ENCODE measurements at places on chromosomes 5 and 9.

- no peak for DNase-seq
These were observed 140.6 kb upstream of the KLF4 start for GRCh38 chr9:107630156-107630555.

DNA sequence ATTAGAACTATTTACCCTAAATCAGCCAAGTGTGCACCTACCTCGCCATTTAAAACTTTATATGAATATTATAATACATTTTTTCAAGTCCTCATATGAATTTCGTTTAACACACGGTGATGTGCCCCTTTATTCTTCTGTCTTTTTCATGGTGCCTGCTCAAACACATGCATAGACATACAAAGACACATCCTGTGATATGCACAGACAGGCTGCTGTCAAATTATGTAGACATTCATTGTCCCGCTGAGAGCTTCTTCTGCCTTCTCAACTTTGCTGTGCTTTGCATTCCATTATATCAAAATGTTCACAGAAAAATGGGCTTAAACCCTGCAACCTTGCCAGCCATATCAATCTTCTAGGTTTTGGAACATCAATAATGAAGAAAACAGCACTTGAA is 193.8 kb downstream of the NTRK2 start:
- DNase-seq, result no peak

DNA sequence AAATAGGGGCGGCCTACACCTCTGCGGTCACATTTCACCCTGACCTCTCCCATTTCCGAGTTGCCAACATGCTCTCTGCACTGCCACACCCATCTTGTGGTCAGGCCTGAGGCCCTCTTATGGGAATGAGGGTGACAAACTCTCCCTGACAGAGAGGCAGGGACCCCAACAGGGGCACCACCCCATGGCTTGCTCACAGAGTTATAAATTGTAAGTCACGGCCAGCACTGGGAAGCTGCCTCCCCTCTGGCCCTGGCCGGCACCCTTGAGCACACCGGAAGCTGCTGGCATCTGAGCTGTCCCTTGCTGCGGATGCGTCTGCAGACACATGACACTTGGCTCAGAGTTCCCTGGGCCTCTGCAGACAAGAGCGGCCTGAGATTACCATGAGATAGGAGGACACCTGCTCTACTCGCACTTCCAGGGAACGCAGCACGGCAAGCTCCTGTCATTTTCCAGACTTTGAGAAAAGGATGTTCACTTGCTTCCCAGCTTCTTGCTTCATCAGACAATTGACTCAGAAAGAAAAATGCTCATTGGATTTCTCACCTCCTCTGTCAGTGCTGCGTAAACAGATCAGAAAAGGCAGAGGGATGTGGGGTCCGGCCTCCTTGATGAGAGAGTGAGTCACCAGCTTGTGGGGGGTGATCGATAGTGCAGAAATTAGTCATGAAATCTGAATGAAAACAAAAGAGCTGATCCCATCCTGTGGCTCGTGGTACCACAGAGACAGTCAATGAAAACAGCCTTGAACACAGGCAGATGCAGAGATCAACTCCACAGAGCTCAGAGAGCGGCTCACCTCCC is 269.8 kb downstream of the SYK start:
- DNase-seq, result no peak

DNA sequence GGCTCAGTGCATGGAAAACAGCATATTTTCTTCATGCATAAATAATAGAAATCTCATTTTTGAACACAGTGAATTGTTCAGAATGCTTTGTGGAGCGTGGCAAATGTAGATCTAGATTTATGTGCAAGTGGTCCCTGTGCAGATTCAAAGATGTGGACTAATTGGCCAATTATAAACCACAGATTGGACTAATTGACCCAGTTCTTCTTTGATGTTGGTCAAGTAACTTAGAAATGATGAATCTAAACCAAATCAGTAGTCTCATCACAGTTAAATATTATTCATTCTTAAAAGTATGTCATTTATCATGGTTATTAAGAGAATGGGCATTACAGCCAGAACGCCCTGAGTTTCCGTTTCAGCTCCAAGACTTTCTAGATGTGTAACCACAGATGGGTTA is 11.7 kb upstream of the PDE4D start:
- DNase-seq, result no peak

- peak; percentile 53 for DNase-seq
These were observed 40.4 kb downstream of the ZDHHC21 start for GRCh38 chr9:14652729-14653377.

- DNase-seq, result no peak
These were observed 209.9 kb downstream of the SEMA5A start for GRCh38 chr5:9335754-9336495.

DNA sequence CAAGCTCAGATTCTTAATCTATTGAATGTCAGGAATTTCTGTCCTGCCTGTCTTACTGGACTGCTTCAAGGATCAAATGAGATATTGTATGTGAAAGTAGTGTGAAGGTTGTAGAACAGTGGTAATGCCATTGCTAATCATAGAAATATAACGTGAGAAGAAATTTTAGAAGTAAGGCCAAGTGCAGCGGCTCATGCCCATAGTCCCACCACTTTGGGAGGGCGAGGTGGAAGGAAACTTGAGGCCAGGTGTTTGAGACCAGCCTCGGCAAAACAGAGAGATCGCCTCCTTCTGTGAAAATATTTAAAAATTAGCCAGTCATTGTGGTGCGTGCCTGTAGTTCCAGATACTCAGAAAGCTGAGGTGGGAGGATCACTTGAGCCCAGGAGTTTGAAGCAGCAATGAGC is 5.1 kb upstream of the HSPA5 start:
- peak; percentile 81 for DNase-seq

DNA sequence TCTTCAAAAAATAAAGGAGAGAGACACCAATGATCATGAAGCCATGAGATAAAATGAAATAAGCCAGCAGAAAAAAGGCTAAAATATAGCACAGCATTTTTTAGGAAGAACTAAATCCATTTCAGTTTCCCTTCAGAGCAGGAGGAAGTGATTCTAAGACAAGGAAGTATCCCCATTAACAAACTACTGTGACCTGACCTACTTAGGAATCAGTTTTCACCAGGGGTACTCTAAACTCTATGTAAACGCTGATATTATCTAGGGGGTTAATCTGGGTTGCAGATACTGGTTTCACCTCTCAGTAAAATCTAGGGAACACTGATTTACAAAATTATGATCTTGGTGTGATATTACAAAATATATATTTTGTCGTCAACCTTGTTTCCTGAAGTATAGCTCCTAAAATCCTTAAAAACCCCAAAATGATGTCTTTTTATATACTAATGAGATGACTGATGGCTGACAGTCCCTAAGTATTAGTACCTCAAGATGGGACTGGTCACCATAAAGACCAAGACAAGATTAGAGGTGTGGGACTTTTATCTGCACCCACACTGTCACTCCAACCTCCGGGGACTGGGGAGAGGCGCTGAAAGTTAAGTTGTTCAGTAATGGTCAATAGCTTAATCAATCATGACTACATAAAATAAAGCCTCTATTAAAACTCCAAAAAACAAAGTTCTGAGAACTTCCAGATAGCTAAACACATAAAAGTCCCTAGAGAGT is 2.9 kb upstream of the FNBP1 start:
- DNase-seq, result no peak

GRCh38 chr5:116747881-116748280 is 173.3 kb upstream of the SEMA6A start:
- DNase-seq, result no peak

DNA sequence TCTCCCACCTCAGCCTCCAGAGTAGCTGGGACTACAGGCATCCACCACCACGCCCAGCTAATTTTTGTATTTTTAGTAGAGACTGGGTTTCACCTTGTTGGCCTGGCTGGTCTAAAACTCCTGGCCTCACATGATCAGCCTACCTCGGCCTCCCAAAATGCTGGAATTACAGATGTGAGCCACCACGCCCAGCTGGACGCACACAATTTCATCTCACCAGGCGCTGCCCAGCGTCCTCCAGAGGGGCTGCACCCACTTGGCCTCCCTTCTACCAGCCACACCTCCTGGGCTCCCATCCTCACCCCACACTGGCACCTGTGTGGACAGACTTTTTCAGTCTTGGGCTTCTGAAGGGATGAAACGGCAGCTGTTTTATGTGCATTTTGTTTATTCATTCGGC is 3.8 kb upstream of the EXOC3 start:
- no peak for DNase-seq

GRCh38 chr9:89596937-89597555 is 7.8 kb upstream of the GADD45G start:
- no peak for DNase-seq

DNA sequence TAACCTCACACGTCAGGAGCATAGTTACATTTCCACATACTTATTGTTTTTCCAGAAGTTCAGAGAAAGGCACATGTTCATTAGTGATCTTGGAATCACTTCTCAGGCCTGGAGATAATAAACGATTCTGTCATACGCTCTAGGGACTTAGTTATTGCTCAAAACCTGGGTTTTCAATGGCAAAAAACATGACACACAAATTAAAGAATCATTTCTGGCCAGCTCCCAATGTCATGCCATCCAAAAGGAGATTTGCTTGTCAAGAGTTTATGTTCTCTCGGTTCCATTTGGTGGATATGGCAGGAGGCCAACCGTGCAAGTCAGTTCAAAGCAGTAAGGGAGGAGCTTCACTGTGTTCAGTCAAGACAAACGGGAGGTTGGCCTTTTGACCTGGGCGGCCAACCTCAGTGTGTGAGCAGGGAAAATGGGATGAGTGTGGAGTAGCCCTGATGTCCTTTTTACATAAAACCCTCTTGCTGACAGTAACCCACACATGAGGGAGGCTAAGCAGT is 123.4 kb downstream of the NXNL2 start:
- no peak for DNase-seq

Measured in OCI-M1 (cell line).